ENCODE measurements at places on chromosomes 5 and 9. TPM values are rescaled to one million over a fixed set of nuclear protein-coding genes. Genes with fewer than 3 reads are reported as not detected.

Gene CD74
- 125 TPM for total RNA-seq

Gene DYNC2I2
- 37.0 TPM for total RNA-seq

Gene PTBP3
- total RNA-seq: 165 TPM

Gene PCDHB7
- 0.20 TPM for total RNA-seq

Gene LRRTM2
- 0.20 TPM for total RNA-seq
